NCI-H748 treated with DMSO at 0.1 percent for 48 hours (cell line): ENCODE measurements at places on chromosomes 7 and 10.
A peak's percentile ranks its signal among the peaks of the same experiment; 100 is the strongest.

DNA sequence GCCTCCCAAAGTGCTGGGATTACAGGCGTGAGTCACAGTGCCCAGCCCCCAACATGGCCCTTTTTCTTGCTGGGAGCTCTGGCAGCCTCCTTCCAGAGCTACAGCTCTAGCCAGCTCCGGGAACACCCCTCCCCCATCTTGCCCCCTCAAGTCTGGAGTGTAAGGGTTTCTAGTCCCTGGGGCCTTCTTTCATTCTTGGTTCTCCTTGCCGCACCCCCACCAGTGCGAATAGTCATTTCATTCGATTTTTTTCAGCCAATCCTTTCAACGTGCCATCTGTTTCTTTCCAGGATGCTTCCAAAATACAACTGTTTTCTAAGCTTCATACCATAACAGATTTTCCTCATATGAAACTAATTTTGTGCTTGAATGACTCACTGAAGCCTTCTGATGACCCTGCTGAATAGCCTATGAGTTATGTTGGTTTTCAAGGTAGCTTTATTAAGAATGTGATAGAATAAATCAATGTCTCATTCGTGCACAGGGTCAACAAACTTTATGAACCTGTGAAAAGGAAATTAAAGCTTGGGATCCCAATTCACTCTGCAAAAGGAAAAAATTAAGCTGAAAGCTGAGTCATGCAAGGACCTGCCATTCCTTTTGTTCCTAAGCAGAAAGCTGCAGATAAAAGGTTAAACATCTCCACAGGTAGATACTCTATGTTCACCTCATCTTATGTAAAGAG, 38.6 kb downstream of the CDC14C start:
- DNase-seq: no peak

DNA sequence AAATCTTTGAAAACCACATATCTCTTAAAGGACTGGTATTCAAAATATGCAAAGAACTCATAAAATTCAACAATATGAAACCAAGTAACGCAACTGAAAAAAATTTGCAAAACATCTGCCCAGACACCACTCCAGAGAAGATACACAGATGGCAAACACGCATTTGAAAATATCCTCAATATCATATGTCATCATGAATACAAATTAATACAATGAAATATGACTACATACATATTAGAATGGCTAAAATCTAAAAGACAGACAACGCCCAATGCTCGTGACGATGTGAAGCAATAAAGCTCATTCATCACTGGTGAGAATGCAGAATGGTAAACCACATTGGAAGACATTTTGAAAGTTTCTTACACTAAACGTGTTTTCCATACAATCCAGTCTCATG, 770.1 kb upstream of the CELF2 start:
- no peak for DNase-seq

- DNase-seq: no peak
Measured at GRCh38 chr10:5904227-5904626, 14.2 kb downstream of the FBH1 start.

- no peak for DNase-seq
Measured at GRCh38 chr7:79502151-79502550, 48.7 kb upstream of the MAGI2 start.

- DNase-seq: no peak
Measured at GRCh38 chr10:98077223-98077622, 46.8 kb upstream of the CRTAC1 start.

DNA sequence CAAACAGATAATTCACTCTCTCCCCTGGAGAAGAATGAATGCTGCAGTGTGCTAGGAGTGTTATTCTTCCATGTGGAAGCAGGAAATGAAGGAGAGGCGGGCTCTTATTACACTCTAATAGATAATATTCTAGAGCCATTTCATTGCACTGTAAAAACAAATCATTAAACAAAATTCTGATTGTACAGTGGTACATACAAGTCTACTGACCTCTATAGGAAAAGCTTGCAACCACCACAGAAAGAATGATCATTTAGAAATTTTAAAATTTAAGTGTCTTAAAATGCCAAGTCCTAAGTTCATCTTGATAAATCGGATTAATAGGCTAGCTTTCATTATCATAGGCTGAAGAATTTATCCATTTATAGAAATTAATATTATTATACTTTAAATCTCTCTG, 960.3 kb upstream of the LRRN3 start:
- peak; percentile 75 for DNase-seq
